ENCODE measurements at places on chromosomes 2 and 18. TPM values are rescaled to one million over a fixed set of nuclear protein-coding genes. Genes with fewer than 3 reads are reported as not detected.

SERPINB10 gene
- not detected for total RNA-seq

IL1RL2 gene
- not detected for total RNA-seq

HPCAL1 gene
- 27.7 TPM for total RNA-seq

GRCh38 chr2:19140463-19141208 lies 217.8 kb downstream of the OSR1 start:
- no peak for DNase-seq

- peak; percentile 48 for DNase-seq
Observed at GRCh38 chr2:241074065-241074818, 27.8 kb downstream of the MTERF4 start.

- no peak for DNase-seq
Observed at GRCh38 chr2:37332560-37332959, 7.9 kb upstream of the PRKD3 start.
